ENCODE measurements at places on chromosomes 5 and 9. TPM values are rescaled to one million over a fixed set of nuclear protein-coding genes. Genes with fewer than 3 reads are reported as not detected.

Gene PLPP7
- total RNA-seq = not detected

Gene ANP32B
- 316 TPM for total RNA-seq

Gene RASEF
- 8.1 TPM for total RNA-seq

Gene CNOT6
- total RNA-seq = 15.1 TPM

Gene SLIT3
- total RNA-seq = 13.2 TPM

Gene MAN1B1
- total RNA-seq = 52.3 TPM

All from A549 treated with Mapracorat at 1 μM for 4 hours (cell line).